ENCODE measurements at places on chromosomes 5 and 9.
A peak's percentile ranks its signal among the peaks of the same experiment; 100 is the strongest.

DNA sequence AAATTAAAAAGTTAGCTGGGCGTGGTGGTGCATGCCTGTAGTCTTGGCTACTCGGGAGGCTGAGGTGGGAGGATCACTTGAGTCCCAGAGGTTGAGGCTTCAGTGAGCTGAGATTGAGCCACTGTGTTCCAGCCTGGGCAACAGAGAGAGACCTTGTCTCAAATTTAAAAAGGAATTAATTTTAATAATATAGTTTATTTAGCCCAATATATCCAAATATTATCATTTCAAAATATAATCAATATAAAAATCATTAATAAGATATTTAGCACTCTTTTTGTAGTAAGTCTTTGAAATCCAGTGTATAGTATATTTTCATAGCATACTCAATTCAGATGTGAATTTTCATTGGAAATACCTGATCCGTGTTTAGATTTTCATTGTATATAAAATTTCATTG is 43.2 kb upstream of the ORM1 start:
- no peak for DNase-seq

GRCh38 chr5:1097381-1097987 is 14.4 kb downstream of the SLC12A7 start:
- no peak for DNase-seq

GRCh38 chr9:100394032-100394695 is 32.8 kb upstream of the MSANTD3 start:
- DNase-seq: no peak

GRCh38 chr5:6574537-6575245 is 58.2 kb downstream of the NSUN2 start:
- no peak for DNase-seq

DNA sequence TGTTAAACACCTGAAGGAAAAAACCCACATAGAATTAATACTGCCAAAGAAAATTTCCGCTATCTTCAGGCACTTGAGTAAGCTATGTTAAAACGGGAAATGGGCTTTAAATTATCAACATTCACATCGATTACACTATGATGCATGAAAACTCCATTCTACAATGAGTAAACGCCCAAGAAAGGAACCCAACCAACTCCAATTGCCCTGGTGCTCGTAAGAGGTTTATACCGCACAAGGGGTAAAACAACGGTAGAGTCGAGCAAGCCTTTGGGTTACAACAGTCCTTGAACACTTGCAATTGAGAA is 1.0 kb downstream of the AGTPBP1 start:
- no peak for DNase-seq

DNA sequence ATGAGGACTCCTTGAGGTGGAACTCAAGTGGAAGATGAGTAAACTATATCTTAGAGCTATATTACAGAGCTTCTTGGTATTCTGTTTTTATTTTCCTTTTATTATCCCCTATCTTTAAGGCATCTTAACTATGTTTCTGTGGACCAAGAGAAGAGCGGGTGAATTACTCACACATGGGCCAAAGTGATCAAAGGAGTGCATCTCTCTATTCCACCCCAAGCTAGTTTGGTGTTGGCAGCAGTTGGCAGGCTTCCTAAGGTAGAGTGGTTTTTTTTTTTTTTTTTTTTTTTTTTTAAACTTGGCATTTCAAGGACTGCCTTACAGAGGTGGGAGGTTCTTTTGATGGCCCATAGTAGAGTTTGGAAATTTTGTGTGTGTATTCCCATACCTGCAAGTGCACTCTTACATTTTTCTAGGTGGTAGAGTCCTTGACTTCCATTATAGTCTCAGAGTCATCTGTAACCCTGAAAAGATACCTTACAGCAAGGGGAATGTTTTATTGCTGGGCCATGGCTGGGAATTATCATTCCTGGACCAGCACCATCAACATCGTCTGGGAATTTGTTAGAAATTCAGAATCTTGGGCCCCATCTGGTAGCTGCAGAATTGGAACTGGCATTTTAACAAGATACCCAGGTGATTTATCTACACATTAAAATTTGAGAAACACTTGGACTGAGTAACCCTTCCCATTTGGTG is 51.0 kb downstream of the ARHGAP26 start:
- no peak for DNase-seq

DNA sequence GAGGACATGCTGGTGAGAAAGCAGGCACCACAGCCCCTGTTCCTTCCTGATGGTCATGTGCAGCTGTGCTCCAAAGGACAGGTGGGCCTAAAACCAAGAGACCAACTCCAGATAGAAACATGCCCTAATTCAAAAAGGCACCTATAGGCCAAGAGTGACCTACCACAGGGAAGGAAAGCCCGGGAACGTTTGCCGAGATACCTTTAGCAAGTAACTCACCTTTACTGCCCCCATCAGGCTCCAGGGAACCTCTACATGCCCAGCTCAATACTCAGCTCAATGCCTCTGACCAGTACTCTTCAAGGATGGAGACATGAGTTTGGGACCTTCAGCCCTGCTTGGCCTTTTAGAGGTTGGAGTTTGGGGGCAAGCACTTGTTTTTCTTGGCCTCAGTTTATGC is 172.8 kb upstream of the FSTL4 start:
- no peak for DNase-seq

DNA sequence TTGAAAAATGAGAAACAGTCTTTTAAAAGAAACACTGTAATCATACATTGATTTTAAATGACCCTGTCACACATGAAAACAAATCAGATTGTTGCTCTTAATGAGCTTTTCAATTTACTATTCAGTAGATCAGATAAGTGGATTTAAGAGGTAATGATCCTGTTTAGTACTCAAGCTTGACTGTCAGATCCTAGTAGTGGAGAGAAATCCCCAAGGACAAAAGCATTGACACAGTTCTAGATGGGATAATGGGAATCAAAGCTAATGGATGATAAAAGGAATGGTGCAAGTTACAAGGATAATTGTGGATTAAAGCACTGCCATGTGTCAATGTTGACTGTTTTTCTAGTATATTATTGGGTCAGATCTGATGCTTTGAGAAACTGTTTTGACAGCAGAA is 142.3 kb upstream of the TLX3 start:
- no peak for DNase-seq

GRCh38 chr9:106712279-106712678 is 150.7 kb upstream of the ZNF462 start:
- no peak for DNase-seq

DNA sequence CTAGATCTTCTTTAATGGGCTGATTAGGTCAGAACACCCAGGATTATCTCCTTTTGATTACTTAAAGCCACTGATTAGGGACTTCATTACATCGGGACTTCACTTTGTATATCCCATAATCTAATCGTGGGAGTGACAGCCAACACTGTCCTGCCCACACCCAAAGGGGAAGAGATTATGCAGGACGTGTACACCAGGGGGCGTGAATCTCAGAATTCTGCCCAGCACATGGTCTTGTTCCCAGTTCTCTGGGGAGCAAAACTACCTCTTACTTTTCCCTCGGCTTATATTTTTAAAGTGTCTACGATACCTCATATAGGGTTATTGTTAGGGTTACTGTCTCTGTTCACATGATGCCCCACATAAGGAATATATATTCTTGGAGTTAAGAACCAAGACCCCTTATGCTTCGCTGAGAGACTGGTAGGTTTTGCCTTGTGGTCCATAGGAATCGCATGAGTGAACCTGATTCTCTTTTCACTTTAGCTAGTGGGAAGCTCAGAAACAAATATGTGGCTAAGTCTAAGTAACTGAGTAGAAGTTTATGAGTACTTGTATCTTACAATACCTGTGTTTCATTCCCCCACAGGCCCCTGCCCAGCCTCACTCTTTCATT is 192.7 kb downstream of the GNA14 start:
- peak; percentile 13 for DNase-seq

- DNase-seq: no peak
Measured at GRCh38 chr5:38466424-38467189, 89.8 kb downstream of the LIFR start.

DNA sequence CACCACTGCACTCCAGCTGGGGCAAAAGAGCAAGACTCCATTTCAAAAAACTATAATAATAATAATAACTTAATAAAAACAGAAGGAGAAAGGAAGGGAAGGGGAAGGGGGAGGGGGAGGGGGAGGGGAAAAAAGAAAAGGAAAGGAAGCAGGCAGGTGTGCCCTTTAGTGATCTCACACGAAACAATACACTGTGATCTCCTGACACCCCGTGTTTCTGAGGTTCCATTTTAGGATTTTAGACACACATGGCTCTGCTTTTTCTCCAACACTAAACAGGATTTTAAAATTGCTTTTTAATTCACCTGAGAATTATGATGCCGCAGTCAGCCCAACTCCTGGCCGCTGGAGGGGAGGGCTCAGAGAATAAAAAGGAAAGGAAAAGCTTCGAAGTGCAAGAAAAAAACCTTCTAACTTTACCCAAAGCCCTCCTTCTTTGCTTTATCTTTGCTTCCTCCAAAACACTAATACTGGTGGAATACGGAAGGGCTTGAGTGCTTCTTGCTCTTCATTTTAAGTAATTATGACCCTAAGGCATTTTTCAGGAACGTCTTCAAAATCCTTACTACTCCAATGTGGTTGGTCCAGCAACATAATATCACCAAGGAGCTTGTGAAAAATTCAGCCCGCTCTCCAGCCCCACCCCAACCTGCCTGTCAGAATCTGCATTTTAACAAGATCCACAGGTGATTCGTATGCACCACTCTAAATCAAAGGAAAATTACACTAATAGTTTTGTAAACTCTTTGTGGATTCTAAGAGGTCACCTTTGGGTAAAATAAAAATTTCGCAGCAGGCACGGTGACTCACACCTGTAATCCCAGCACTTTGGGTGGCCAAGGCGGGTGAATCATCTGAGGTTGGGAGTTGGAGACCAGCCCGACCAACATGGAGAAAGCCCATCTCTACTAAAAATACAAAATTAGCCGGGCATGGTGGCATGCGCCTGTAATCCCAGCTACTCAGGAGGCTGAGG is 66.0 kb downstream of the MYO10 start:
- DNase-seq: no peak

GRCh38 chr5:157213527-157214243 is 33.0 kb downstream of the ITK start:
- no peak for DNase-seq

DNA sequence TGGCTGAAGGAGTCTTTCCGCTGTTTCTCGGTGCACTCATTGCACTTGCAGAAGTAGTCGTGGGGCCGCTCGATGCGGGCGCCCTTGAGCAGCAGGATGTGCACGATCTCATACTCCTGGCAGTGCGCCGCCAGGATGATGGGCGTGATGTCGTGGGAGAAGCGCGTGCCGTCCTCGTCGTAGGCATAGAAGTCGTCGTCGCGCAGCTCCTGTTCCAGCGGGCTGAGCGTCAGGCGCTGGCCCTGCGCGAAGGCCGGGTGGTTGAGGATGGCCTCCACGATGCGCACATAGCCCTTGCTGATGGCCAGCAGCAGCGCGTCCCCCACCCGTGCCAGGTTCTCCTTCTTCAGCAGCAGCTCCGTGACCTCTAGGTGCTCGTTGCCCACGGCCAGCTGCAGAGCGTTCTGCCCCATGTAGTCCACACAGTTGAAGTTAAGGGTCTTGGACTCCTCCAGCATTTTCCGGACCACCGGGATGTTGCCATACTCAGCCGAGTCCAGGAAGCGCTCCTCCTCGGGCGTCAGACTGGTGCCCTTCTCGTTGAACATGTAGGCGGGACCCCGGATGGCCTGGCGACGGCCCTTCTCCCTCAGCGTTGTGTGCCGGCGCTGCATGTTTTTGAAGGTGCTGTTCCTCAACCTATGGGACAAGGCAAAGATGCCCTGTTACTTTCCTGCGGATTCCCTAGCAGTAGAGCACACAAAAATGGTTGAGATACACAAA is 8.4 kb downstream of the TRPC7 start:
- DNase-seq: no peak

DNA sequence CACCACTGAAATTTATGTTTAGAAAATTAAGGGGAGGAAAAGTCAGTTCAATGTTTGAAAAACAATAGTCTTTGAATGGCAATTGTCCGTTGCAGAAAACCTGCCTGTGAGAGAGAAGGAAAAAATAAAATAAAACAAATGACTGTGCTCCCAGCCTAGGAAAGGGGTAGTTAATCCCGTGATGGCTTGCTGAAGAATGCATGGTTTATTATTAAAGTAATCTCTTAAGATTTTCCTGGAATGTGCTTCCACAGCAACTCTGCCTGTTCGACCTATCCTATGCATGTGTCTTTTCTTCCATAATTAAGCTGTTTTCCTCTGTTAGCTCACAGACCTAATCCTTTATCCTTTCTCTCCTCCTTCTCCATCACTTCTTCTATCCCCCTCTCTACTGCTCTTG is 2.4 kb upstream of the DAB2 start:
- DNase-seq: no peak

- DNase-seq: no peak
Measured at GRCh38 chr5:181220178-181220515, 2.9 kb upstream of the TRIM41 start.

DNA sequence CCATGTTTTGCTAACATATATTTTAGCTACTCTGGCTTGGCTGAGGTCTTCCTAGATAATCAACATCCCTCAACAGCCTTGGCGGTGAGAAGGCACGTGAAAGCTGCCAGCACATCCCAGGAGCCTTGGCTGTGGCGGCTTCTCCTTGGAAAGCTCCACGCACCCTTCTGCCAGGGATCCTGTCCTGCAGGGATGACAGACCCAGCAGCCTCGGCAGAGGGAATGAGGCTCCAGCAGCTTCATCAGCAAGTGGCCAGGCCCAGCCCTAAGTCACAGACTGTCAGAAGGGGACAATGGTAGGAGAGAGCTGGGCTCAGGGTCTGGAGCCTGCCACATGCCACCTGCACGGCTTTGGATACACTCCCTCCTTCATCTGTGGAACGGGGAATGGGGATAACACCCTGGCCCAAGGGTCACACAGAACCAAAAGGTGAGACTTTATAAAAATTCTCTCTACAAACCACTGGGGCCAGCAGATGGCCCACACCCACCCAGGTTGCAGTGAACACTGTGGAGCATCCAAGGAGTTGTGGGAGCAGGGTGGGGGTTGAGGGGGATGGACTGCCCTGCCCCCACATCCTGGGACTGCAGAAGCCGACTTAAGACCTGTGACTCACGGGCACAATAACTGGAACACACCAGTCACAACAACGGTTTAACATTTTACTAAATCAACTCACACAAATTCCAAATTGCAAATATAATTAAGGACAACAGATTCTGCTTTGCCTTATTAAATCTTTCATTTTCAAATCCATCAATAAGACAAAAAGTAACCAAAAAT is 65.1 kb downstream of the MACROH2A1 start:
- no peak for DNase-seq

- no peak for DNase-seq
Measured at GRCh38 chr5:168776070-168776469, 196.9 kb upstream of the PANK3 start.

GRCh38 chr5:1420211-1421195 is 24.7 kb downstream of the SLC6A3 start:
- DNase-seq: no peak

- DNase-seq: no peak
Measured at GRCh38 chr5:150443242-150444075, 6.1 kb downstream of the RPS14 start.

All from activated CD8-positive, alpha-beta memory T cell treated with anti-CD3 and anti-CD28 coated beads for 4 hours (primary cell).